Thoracic aorta (tissue), 2 donors: ENCODE measurements at places on chromosomes 16 and 17.

DNA sequence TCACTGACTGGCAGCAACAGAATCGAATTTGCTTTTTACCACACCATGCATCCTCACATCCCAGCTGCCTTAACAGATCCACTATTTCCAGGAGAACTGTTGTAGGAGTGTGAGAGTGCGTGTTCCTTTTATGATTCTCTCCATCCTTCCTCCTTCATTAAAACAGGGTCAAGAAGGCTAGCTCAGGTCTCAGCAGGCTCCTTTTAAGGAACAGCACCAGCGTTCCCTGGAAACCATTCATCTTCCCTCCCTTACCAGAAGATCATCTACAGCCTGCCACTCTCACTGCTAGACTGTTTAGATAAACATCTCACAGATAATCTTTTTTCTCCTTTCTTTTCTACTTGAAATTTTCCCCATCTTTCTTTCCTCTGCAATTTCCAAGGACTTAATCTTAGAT lies 1531.9 kb upstream of the CDH8 start:
- DNase-seq = no peak

DNA sequence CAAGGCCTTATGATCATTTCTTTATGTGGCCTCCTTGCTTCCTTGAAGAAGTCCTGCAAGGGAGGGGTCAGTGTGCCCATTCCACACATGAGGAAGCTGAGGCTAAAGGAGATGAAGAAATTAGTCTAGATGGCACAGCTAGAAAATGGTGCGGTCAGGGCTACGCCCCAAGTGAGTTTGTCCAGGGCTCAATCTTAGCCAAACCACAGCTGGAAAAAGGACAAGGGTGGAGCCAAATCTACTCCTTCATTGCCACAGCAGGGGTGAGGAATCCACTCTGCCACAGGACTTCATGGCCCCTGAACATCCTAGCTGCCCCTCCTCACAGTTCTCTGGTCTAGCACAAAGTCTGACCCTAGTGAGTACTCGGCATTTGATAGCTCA lies 16.2 kb downstream of the BEAN1 start:
- DNase-seq = no peak

- DNase-seq = no peak
Measured at GRCh38 chr17:10120109-10120485, 78.3 kb downstream of the GAS7 start.

- DNase-seq = no peak
Measured at GRCh38 chr17:63694950-63695773, 4.8 kb downstream of the LIMD2 start.

GRCh38 chr17:83152745-83153611 lies 73.6 kb downstream of the METRNL start:
- no peak for DNase-seq

DNA sequence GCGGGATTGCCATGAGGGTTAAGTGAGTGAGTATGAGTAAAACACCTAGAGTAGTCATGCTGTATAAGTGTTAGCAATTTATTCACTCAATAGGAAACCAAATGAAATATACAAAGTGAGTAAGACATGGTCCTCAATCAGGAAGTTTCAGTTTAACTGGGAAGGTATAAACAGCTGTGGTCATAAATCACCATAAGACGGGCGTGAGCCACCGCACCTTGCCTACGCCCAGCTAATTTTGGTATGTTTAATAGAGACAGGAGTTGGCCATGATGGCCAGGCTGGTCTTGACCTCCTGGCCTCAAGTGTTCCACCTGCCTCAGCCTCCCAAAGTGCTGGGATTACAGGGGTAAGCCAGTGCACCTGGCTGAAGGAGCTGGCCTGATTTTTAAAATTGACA lies 27.0 kb downstream of the RNF135 start:
- DNase-seq = no peak

DNA sequence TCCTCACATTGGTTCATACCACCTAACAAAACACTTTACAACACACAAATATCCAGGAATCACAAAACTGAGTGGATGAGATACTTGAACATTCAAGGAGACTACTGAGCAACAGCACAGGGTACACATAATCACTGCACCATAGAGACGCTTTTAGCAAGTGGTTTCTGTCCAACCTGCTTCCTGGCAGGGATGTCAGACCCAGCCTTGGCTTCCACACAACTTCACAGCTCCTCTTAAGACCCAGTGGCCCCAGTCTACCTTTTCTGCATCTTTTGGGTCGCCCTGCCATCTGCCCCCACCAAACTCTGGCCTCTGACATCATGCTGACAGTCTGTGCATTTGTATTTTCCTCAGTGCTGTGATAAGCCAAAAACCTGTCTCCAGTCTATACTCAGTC lies 5.9 kb upstream of the CORO6 start:
- no peak for DNase-seq

GRCh38 chr16:11105038-11105903 lies 150.7 kb downstream of the SOCS1 start:
- no peak for DNase-seq

DNA sequence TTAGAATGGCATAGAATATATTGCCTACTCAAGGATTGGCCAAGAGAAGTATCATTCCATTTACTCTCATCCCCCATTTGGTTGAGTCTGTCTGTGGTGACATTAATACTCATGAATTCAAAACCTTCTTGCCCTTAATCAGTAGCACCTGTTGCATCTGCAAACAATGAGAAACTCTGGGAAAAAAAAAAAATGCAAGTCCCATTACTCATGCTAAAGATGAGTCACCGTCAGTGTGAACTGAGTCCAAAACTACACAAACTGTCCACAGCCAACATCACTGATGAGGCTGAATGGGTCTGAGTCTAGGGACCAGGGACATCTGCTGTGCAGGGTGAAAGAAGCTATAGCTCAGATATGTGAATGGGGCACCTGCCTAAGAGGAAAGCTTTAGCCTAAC lies 96.9 kb upstream of the ADAMTS18 start:
- no peak for DNase-seq

DNA sequence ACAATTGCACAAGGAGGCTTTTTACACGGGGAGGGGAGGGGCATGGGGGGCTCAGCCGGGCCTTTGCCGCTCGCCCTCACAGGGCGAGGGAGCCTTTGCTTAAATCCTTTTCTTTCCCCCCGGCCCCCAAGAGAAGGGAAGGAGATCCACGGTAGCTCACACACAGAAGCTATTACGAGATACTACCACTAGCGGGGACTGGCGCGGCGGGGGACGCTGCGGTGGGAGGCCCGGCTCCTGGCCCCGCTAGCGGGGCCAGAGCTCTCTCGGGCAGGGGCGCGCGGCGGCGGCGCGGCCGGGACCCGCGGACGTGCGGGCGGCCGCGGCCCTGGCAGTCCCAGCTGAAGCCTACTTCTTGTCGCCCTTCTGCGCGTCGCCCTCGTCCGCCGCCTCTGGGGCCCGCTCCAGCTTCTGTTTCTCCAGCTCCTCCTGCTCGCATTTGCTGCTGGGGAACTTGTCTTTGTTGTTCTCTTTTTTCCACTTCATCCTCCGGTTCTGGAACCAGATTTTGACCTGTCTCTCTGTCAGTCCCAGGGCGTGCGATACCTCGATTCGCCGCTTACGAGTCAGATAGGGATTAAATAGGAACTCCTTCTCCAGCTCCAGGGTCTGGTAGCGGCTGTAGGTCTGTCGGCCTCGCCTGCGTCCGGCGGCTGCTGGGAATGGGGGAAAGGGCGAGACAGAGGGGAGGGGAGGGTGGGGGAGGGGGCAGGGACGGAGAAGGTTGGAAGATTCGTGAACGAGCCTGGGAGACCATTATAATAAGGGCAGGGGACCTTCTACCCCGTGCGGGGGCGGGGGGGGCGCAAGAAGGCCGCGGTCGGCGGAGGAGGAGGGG lies 2.0 kb downstream of the HOXB8 start:
- no peak for DNase-seq
